Muscle of leg (tissue), 16 donors: ENCODE measurements at places on chromosomes 11 and 22. TPM values are rescaled to one million over a fixed set of nuclear protein-coding genes. Genes with fewer than 3 reads are reported as not detected.

Gene GGTLC3
- polyA plus RNA-seq, result not detected

Gene KRTAP5-1
- 0.26 TPM for polyA plus RNA-seq

Gene KRTAP5-11
- not detected for polyA plus RNA-seq

Gene CLMP
- polyA plus RNA-seq, result 15.0 TPM

Gene SLC5A12
- 0.11 TPM for polyA plus RNA-seq

Gene STIM1
- 97.8 TPM for polyA plus RNA-seq

DNA sequence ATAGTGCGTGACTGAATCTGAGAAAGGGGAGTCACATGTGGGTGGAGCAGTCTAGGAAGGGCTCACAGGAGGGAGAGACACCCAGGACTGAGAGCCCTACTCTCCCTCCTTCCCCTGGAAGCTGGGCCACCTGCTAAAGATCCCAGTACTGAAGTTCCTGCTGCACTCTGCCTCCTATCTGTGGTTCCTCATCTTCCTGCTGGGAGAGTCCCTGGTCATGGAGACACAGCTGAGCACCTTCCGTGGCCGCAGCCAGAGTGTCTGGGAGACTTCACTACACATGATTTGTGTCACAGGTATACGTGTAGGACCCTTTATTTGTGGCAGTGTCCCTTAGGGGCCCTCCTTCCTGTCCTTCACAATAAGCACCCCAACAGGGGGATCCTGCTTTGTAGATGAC is 19.3 kb downstream of the ART5 start:
- no peak for DNase-seq

GRCh38 chr11:127109796-127110480 is 109.4 kb upstream of the KIRREL3 start:
- no peak for DNase-seq

DNA sequence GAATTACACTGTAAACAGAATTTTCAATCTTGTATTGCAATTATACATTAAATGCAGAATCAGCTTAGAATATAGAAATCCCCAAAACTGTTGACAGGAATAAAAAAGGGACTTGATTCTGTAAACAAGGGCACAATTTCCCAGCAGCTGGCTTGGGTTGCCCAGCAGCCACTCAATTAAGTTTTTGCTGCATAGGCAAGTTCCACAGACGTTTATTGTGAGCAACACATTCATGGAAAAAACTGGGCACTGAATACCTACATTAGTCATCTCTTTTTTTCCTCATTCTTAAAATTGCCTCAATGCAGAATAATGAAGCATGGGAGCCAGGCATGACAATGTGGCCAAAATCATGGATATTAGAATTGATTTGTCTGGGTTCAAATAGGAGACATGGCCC is 421.8 kb upstream of the ANO5 start:
- DNase-seq, result peak; percentile 19

DNA sequence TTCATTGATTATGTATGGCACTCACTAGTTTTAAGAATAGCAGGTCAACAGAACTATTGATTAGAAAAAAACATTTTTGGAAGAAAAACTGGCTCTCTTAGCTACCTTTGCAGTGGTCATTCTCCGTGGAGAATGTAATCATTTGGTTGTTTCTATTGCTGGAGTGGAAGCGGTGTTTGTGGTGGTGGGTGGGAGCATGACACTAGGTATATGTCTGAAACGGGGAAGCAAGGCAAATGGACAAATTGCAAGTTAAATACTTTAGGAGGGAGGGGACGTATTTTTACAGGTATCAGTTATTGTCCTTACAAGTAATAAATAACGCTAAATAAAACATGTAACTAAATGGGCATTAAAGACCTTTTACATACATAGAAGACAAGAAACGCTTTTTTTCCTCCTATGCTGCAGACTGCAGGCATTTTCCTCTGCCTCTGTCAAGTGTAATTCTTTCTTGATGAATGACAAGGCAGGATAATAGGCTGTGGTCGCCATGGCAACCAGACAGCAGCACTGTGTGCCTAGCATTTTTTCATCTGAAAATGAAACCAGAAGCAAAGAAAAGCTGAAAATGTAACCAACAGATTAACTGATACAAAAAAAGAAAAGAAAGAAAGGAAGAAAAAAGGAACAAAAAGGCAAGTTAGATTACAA is 46.2 kb downstream of the BLID start:
- DNase-seq, result peak; percentile 88

DNA sequence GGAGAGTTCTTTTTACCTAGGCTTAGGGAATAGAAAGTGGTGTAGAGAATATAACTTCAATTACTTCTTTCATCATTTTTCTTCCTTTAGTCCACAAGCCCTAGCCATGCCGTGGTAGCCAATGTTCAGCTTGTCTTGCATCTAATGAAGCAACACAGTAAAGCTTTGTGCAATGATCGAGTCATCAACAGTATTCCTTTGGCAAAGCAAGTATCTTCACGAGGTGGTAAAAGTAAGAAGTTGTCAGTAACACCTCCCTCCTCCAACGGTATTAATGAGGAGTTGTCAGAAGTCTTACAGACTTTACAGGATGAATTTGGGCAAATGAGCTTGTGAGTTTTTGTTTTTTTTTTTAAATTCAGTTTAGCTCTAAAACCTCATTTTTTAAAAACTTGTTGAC is 37.4 kb downstream of the CEP57 start:
- no peak for DNase-seq

GRCh38 chr11:23988381-23989006 is 508.4 kb upstream of the LUZP2 start:
- DNase-seq, result peak; percentile 7

- DNase-seq, result peak; percentile 92
Observed at GRCh38 chr11:10322830-10323792, 18.2 kb downstream of the ADM start.

- DNase-seq, result no peak
Observed at GRCh38 chr22:38070250-38070921, 13.2 kb downstream of the PICK1 start.

- DNase-seq, result no peak
Observed at GRCh38 chr22:28448625-28449024, 231.0 kb downstream of the TTC28 start.

DNA sequence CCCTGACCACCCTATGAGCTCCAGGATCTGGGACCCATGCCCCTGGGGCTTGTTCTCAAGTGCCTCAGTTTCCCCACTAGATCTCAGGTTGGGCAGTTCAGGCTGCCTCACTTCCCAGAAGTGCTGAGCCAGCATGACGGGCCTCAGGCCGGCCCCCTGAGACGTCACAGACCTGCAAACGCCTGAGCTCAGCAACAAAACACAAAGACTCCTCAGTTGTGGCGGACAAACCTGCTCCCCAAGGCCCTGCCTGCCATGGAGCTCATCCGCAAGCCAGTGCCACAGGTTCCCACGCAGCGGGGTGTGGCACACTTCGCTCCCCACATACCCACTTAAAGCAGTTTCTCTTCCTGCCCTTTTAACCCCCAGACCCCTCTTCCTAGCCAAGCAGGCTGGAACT is 45.2 kb downstream of the NECTIN1 start:
- DNase-seq, result no peak
